COR-L47 (cell line): ENCODE measurements at places on chromosomes 1 and 21.

DNA sequence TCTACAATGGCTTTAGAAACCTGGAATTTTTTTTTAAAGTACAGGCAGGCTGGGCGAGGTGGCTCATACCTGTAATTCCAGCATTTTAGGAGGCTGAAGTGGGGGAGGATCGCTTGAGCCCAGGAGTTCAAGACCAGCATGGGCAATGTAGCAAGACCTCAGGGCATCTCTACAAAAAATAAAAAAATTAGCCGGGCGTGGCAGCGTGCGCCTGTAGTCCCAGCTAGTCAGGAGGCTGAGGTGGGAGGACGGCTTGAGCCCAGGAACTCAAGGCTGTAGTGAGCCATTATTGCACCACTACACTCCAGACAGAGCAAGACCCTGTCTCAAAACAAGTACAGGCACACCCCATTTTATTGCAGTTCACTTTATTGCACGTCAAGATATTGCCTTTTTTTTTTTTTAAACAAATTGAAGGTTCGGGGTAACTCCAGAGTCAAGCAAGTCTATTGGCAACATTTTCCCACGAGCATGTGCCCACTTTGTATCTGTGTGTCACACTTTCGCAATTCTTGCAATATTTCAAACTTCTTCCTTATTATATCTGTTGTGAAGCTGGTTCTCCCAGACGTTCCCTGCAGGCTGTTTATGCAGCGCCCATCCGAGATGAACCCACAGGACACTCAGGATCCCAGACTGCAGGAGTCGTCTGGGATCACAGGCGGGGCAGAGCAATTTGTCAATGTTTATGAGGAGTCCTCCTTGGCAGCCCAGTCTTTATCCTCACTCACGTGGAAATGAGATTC is 4.7 kb downstream of the HES2 start:
- DNase-seq = no peak

GRCh38 chr1:201459775-201460174 is 9.2 kb downstream of the PHLDA3 start:
- no peak for DNase-seq

DNA sequence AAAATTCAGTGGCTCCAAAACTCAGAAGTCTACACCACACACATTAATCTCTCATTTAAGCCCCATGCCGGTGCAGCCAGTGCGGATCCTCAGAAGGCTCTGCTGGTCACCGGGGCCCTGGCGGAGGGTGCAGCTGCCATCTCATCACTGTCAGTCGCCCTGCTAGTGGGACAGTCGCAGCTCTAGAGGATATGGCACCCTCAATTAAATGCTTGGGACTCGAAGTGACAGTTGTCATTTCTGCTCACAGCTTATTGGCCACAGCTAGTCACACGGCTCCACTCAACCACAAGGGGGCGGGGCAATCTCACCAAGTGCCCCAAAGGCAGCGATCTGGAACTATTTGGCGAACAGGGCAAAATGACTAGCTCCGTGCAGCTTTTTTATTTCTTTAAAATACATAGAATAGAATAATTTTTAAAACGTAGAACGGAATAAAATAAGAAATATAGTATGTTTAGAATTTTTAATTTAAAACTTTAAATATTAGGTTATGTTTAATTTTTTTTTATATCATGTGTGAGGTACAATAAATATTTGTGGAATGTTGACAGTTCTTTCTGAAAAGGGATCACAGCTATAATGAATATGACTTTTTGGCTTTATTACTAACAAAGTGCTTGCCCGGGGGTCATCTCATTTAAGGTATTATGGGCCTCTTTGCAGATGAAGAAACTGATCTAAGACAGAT is 8.0 kb upstream of the MAN1C1 start:
- peak; percentile 82 for DNase-seq

DNA sequence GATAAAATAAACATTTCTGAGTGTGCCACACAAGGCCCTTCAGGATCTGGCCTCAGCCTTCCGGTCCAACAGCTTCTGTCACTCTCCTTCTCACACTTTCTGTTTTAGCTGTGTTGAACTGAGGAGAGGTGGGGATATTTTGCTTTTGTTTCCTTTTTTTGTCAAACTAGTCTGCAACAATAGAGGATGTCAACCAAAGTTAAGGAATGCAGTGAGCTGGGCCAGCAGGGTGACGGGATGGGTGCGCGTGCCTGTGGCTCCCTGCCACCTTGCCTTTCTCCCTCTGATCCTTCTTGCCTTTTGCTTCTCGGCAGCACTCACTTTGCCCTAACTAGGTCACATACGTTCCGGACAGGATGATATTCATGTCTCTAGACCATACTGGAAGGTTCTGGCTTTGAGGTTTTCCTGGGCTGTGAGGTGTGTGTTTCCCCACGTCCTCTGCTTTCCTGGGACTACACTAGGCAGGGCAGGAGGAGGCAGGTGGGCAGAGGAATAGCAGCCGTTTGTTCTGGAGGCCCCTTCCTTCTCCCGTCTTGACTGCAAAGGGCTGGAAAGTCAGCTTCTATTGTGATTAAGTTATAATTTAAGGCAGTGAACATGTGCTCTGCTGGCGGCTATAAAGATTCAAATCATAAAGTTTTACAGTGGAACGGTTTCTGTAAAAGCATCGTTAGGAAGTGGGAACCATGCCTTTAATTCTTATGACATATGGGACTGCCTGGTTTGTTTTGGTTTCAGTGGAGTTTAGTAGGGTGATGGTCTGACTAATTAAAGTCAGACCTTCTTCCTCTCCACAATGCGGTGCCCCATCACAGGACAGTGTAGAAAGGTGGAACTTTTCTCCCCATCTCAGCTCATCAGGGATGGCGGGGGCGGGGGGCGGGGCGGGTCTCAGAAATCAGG is 67.8 kb downstream of the RNF220 start:
- no peak for DNase-seq

DNA sequence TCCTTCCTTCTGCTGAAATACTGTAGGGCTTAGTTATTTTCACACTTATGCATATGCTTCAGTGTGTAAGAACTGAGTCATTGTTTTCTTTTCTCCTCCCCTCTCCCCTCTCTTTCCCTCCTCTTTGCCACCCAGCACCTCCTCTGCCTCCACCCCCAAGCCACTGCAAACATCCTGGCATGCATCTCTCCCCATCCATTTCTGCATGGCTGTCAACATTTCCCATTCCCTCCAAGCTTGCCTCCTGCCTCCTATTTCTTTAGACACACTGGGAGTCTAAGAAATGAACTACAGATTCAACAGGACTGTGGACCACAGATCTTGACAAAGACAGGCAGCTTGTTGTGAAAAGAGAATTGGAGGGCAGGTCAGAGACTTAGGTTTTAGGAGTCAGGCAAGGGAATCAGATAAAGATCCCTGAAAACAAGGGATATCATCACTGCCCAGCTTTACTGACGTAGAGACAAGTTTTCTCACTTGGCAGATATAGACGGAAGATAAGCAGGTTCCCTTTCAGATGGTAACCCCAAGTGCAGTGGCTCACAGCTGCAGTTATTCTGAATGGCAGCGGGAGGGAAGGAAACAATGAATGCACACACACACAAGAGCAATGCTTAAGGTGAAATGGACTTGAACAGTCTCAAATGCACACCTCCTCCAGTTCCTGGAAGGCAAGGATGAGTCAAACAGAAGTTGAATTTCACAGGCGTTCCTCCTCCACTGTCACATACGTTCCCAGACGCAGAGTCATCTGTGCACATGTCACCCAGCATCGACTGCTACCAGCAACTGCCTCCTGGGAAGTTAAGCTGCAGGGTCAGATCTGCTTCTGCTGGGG is 56.1 kb downstream of the HIVEP3 start:
- no peak for DNase-seq

DNA sequence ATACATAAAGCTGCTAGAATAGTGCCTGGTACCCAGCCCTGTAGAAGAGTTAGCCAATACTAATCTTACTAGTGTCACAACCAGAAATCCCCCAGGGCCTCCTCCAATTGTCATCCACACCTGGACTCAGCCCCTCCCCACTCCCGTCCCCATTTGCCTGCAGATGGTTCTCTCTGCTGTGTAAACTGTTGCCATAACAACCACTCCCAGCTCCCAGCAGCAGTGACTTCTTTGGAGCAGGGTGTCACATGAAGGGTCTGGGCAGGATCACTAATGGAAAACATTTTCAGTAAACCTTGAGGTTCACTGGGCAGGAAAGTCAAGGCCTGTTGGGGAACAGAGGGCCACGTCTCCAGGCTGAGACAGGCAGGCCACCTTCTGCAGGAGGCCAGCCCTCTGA is 126.0 kb upstream of the IPO9 start:
- DNase-seq = peak; percentile 96

DNA sequence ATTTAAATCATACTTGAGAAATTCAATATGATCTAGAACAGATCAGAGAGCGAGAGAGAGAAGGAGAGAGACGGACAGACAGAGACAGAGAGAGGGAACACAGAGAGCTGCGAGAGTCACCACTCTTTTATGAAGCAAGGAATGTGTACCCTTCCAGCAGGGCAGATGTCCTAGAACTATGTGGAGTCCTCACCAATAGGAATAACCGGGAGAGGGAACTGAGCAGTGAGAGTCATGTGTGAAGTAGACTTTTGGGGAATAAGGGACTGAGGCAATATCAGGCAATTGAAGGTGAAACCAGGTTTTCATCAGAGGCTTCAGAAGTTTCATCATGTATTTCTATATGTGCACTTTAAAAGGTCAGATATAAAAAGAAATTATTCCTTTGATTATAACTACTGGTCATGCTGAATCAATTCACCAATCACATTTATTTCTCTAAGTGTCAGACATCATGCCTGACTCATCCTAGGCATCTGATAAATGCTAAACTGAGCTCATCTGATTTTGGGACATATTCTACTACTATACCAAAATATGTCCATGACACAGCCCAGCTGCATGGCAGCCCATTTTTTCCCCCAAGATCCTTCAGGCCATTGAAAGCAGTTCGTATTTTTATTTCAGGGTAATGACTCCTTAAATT is 22.4 kb downstream of the VTCN1 start:
- no peak for DNase-seq

- DNase-seq = no peak
These were observed 22.2 kb upstream of the DPT start for GRCh38 chr1:168751195-168751650.

- DNase-seq = no peak
These were observed 29.1 kb upstream of the ATP2B4 start for GRCh38 chr1:203597331-203598090.

DNA sequence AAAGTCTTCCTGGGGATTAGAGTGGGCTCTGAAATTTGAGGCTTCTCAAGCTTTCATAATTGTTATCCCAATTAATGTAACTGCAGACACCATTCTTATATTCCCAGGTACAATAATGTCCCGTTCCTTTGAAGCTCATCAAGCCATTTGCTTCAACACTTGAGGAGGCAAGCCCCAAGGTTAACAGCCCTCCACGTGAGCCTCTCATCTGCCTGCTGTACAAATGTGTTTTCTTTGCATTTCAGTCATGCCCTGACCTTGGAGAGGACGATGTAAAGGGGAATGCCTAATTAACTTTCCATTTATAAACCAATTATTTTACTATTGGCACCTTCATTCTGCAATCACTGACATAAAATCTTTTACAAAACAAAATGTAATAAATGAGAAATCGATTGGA is 106.3 kb downstream of the SETD4 start:
- DNase-seq = no peak

- DNase-seq = no peak
These were observed 5.0 kb upstream of the RNF11 start for GRCh38 chr1:51231120-51231519.

DNA sequence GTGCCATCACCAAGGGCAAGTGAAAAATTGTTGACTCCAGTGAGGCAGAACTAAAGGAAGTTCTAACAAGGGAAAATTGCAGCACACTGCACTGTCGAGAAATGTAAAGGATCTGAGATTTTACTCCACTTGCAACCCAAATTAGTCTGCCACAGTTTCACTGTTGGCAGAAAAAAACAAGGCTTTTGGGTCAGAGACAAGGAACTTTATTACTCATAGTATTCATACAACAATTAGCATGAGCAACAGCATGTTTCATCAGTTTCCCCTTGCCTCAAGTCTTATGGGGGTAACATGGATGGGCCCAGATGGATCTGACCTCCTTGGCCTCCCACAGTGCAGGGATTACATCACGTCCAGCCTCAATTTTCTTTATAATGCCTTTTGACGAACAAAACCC is 125.3 kb downstream of the LTN1 start:
- no peak for DNase-seq

DNA sequence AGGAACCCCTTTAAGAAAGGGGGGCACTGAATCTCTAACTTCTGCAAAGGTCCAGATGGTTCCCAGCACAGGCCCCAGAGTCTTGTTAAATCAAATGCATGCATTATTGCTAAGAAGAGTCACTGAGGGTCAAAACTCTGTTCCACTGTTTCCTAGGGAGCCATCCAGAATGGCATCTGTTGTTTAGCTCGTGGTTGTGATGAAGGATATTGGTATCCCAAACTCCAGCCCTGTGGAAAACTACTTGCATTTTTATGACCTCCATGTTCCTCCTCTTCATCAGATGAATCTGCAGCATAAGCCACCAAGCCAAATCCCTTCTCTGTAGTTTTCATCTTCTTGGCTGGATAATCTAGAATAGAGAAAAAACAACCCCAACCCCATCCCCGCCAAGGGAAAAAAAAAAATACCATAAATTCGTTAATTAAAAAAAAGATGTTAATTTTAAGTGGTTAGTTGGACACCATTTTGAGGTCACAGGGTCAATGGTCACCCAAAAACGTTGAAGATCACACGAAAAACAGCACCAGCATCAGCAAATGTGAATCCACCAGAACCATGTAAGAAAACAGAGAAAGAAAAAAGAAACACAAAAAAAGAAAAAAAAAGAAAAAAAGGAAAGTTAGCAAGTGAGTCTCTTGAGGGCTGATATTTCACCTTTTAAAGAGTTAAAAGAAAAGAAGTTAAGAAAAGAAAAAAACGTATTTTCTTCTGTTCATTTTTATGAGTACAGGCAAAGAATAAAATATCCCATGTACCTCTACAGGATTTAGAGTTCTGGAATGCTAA is 3.0 kb upstream of the RIT1 start:
- DNase-seq = no peak

GRCh38 chr1:40396420-40396819 is 22.9 kb downstream of the SMAP2 start:
- no peak for DNase-seq

DNA sequence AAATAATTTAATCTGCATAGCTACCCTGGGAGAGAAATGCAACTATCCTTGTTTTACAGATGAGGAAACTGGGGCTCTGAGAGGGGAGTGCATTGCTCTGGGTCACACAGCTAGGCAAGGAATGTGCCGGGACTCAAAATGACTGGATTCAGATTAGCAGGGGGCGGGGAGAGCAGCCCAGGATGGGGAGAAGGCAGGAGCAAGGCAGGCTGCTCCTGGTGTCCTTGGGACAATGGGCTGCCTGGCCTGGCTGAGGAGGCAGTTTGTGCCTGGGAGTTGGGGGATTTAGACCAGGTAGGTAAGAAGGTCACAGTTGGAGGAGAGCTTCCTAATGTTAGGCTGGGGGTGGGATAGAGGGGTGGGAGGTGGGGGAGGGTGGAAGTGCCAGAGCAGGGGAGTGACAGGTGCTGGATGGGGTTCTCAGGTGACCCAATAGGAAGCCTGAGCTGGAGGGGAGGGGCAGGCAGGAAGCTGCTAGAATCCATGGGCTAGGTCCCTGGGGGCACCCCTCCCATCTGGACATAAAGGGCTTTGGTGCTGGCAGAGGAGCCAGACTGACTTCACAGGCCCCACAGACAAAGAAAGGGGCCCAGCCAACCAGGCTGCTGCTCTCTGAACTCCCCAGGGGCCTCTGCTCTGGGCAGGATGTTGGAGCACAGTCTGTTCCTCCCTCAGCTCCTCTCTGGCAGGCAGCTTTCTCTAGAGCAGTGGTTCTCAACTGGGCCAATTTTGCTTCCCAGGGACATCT is 29.0 kb downstream of the TRIM62 start:
- DNase-seq = no peak

GRCh38 chr1:230977761-230978490 is 735 bp downstream of the TTC13 start:
- peak; percentile 61 for DNase-seq

- DNase-seq = no peak
These were observed 52.9 kb downstream of the STUM start for GRCh38 chr1:226601456-226601855.
